ENCODE measurements at places on chromosomes 13 and 19.

- DNase-seq, result no peak
Observed at GRCh38 chr19:32197896-32198882, 147.2 kb upstream of the ZNF507 start.

DNA sequence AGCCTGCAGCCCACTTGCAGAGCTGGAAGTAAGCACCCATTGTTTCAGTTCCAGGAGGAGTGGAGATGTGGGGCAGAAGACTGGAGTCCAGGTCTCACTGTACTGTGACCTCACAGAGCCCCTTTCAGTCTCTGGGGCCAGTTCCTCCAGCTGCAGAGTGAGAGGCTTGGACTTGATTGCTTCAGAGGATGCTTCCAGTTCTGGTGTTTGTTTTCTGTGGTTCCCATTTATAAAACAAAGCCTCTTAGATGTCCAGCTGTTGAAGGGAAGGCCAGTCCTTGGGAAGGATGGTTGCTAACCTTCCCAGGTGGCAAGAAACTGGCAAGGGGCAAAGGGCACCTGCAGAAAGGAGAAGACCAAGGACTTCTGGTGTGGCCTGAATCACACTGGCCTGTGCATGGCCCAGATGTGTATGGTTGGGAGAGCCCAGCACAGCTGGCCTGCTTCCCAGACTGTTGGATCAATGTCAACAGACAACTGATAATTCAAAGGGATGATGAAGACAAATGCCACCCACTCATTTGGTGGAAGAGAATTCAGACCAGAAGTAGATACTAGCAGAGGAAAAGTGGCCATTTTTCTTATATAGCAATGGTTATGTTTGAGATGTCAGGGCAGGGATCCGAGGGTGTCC is 218.5 kb downstream of the ZNF536 start:
- no peak for DNase-seq

GRCh38 chr13:73390100-73390499 is 331.3 kb downstream of the KLF5 start:
- DNase-seq, result no peak

DNA sequence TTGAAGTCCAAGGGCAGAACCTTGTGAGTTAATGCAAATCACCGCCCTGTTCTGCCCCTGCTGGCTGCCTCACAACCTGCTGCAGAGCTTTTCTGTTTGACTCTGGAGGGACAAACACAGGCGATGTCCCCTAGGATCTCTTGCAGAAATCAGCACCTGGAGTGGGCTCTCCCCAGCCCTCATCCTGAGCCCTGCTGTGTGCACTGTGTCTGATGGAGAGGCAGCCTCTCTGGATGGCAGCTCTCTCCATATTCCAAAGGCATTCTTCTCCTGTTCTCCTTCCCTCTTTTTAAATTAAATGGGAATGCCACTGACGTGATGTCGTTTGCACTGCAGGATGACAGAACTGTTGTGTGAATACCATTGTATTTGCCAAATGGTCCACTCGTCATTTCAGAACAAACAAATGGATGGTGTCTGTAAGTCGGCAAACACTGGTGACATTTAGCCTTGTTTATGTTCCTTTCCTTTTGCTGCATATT is 184.1 kb downstream of the ZNF536 start:
- no peak for DNase-seq

- no peak for DNase-seq
Observed at GRCh38 chr19:8648240-8648639, 17.8 kb downstream of the NFILZ start.

DNA sequence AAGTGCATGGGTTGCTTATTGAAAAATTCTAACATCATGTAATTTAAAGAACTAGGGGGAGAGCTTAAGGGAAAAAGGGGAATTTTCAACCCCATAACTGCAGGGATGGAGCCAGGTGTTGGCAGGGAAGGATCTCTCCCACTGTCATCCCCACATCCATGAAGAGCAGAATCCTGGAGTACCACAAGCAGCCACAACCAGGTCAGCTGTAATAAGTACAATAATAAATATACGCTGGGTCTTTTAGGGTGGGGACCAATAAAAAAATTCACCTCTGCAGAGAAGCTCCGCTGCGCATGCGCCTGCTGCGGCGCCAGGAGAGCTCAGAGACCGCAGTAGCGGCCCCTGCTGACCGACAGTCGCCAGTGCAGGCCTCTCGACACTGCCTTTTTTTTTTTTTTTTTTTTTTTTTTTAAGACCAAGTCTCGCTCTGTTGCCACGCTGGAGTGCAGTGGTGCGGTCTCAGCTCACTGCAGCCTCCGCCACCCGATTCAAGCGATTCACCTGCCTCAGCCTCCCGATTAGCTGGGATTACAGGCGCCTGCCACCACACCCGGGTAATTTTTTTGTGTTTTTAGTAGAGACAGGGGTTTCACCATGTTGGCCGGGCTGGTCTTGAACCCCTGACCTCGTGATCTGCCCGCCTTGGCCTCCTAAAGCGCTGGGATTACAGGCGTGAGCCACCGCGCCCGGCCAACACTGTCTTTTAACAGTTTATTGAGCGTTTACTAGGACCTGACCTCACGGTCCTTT is 2.5 kb upstream of the EEF2 start:
- peak; percentile 89 for DNase-seq

DNA sequence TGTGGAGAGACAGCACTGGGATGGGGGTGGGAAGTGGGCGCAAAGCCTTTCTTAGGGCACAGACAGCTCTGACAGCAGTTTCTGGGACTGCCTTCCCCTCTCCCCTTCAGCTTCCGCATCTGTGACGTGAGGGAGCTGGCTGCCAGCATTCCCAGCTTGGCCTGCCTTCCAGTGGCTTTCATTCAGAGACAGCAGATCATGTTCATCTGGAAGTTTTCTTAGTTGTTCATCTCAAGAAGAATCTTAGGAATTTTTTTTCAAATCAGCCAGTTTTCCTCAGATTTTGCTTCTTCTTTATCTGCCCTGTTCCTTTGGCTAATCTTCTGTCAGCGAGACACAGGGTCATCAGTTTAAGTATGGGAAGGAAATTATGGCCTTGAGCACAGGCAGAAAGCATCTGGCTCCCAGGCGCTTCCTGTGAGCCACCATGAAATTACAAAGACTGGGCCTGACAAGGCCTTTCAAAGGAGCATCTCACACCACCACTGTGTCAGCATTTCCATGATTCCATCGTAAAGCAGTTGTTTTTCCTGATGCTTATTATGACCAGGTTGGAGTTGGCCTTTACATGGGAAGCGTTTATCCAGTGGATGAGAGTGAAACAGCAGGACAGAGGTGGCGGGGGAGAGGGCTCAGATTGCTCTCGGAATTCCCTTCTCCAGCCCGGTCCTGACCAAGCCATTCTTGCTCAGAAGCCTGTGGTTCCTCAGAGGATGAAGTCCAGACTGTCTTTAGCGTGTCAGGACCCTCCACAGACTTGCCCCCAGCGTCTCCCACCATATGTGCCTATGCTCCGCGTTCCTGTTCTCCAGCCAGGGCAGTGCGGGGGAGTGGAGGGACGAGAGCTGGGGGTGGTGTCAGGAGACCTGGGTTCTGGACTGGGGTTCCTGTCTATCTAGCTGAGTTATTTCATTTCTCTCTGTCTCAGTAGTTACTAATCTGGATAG is 43.6 kb downstream of the ARHGAP35 start:
- DNase-seq, result no peak

DNA sequence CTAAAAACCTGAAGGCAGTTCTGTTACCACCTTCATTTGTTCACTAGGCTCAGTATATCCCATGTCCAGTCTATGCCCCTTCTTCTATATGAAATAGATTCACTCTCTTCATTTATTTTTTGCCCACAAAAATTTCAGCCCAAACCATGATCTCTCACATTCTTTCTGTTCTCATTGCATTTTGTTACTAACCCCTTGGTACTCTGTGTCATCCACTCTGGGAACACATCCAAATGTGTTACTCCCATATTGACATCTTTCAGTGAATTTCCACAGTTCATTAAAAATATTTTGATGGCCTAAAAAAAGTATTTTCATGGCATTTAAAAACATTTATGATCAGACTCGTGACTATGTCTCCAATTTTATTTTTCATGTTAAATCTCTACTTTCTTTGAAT is 378.9 kb downstream of the SLITRK1 start:
- DNase-seq, result no peak

GRCh38 chr13:112253631-112254030 is 122.5 kb upstream of the SPACA7 start:
- DNase-seq, result no peak

- DNase-seq, result no peak
Observed at GRCh38 chr13:95260031-95260525, 41.2 kb downstream of the ABCC4 start.

GRCh38 chr19:1646659-1647453 is 5.6 kb downstream of the TCF3 start:
- no peak for DNase-seq

DNA sequence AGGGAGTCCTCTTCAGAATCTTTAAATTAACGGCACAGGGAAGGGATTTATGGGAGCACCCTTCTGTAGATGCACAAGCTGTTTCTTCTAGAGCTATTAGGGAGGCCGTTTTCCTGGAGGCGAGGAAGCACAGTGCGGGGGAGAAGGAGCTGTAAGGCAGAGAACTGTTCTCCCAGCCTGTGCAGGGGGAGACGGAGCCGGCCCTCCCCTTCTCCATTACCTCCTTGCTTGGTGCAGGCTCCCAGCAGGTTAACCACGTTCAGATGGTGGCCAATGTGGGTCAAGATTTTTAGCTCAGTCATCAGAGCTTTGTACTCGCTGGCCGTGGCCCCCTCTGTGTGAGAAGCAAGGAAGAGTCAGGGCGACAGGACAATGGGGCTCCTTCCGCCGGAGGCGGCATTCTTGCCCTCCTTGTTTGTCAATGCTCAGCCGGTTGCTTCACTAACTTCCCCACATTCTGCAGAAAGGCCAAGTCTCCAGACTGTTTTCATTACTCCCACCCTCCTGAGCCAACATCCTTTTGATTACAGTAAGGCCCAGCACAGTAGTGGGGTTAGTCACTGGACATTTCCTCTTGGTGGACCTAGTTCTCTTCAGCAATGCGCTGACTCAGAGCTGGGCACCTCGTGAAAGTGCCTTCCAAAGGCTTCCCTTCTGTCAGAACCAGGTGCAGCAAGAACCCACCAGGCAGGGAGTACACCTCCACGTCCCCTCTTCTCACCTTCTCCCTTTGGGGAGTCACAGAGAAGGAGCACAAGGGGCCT is 165.4 kb downstream of the FLT1 start:
- no peak for DNase-seq

- DNase-seq, result no peak
Observed at GRCh38 chr13:24668955-24669582, 11.1 kb upstream of the ATP12A start.

GRCh38 chr13:41177616-41178015 is 16.8 kb downstream of the KBTBD7 start:
- DNase-seq, result no peak

GRCh38 chr19:47107202-47107952 is 6.2 kb downstream of the ZC3H4 start:
- DNase-seq, result peak; percentile 38

- DNase-seq, result no peak
Observed at GRCh38 chr19:31284621-31285020, 64.6 kb downstream of the TSHZ3 start.

DNA sequence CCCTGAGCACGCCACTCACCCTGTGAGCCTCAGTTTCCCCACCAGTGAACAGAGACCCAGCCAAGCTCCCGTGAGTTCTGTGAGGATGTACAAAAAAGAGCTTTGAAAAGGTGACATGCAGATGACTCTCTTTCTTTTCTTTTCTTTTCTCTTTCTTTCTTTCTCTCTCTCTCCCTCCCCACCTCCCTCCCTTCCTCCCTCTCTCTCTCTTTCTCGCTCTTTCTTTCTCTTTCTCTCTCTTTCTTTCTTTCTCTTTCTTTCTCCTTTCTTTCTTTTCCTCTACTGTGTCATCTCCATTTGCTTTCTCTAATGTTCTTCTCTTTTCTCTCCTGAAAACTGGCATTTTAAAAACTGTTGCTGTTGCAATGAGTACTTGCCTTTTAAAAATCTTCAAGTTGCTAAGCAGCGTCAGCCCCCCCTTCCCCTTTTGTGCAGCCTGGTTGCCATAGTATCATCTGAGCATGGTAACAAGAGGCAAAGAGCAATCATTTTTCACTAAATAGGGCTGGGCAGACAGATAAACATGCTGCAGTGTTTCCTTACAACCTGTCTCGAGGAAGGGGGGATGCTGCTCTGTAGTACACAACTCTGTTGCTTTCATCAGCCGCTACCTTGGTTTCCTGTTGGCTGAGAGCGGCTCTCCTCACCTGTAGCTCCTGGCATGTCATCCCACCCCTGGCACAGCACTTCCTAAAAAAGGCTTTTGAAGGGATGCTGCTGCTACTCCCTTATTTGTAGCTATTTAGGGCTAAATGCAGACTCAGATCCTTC is 108.7 kb upstream of the MBNL2 start:
- DNase-seq, result no peak

DNA sequence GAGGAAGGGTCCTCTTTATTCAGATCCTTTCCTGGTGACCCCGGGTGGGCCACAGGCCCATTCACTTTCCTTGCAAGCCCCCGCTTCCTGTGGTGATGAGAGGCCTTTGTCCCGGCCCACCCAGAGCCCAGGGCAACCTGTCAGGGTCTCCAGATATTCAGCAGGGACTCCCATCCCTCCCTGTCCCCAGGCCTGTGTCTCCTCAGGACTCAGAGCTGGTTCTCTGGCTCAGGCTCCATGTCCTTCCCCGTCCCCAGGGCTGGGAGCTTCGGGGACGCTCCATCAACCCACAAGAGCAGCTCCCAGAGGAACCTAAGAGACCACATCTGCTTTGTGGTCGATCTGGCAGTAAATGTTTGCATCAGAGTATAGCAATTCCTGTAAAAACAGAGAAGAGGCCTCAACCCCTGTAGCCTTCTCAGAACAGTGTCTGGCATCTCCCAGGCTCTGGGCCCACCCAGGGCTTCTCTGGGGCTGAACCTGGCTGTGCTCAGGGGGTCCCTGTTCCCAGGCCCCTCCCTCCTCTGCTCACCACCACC is 7.8 kb downstream of the CEACAM4 start:
- no peak for DNase-seq

DNA sequence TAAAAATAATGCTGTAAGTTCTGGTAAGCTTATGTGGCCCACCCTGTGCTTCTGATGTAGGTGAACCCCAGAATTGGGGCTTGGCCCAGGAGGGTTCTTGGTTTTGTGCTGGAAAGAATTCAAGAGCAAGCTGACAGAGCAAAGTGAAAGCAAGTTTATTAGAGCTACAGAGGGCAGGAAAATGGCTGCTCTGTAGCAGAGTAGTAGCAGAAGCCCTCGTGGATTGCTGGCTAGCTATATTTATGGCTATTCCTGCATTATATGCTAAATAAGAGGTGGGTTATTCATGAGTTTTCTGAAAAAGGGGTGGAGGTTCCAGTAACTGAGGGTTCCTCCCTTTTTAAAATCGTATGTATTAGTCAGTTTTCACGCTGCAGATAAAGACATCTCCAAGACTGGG is 20.6 kb upstream of the ZNF599 start:
- DNase-seq, result no peak

DNA sequence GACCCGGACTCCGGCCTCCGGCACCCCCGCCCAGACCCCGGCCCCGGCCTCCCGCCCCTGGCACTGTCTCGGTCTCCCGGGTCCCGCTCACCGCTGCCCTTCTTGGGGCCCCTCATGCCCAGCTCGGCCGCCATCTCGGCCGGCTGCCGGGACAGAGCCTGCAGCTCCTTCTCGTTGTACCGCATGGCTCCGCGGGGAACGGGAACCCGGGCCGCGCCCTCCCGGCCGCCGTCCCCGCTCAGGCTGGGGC is 140 bp downstream of the PLEKHJ1 start:
- no peak for DNase-seq
